ENCODE measurements at places on chromosomes 1 and 21. TPM values are rescaled to one million over a fixed set of nuclear protein-coding genes. Genes with fewer than 3 reads are reported as not detected.

The PLCH2 gene
- total RNA-seq = under 0.01 TPM

The CR1L gene
- not detected for total RNA-seq

The CDKN2C gene
- 18.0 TPM for total RNA-seq

The FOXD2 gene
- total RNA-seq = 0.32 TPM

The CADM3 gene
- total RNA-seq = not detected

The MAN1C1 gene
- 5.2 TPM for total RNA-seq

The CD1B gene
- total RNA-seq = not detected

The S100A1 gene
- total RNA-seq = not detected

The HORMAD1 gene
- 0.43 TPM for total RNA-seq

The SYCP1 gene
- not detected for total RNA-seq

The COL11A1 gene
- 19.6 TPM for total RNA-seq

The TRAF3IP3 gene
- not detected for total RNA-seq

The KCNC4 gene
- 0.64 TPM for total RNA-seq

The GUCA2B gene
- not detected for total RNA-seq

The C1orf53 gene
- total RNA-seq = 5.6 TPM

The CLDN17 gene
- total RNA-seq = not detected

The CYP4Z1 gene
- total RNA-seq = not detected

The TIE1 gene
- total RNA-seq = under 0.01 TPM

The VWA1 gene
- total RNA-seq = 6.8 TPM

The REN gene
- 4.3 TPM for total RNA-seq

The NUAK2 gene
- 12.1 TPM for total RNA-seq

The APCS gene
- total RNA-seq = not detected

The CFAP141 gene
- not detected for total RNA-seq

The HAO2 gene
- not detected for total RNA-seq

The ITLN1 gene
- total RNA-seq = not detected
